Stimulated activated CD8-positive, alpha-beta memory T cell treated with anti-CD3 and anti-CD28 coated beads, Interleukin-7, amount 100 ng/mL, for 1 hour (primary cell): ENCODE measurements at places on chromosomes 2 and 18.

GRCh38 chr2:144759746-144760145, 239.8 kb upstream of the ZEB2 start:
- no peak for DNase-seq

GRCh38 chr18:46060359-46060841, 11.7 kb downstream of the PSTPIP2 start:
- no peak for DNase-seq

GRCh38 chr2:10549621-10550020, 101.5 kb upstream of the ODC1 start:
- DNase-seq = no peak

- DNase-seq = no peak
These were observed 24.1 kb upstream of the EPHA4 start for GRCh38 chr2:221596192-221596591.

GRCh38 chr2:177430411-177430810, 37.8 kb downstream of the AGPS start:
- no peak for DNase-seq

- DNase-seq = no peak
These were observed 68.6 kb downstream of the CAB39 start for GRCh38 chr2:230781130-230781797.

DNA sequence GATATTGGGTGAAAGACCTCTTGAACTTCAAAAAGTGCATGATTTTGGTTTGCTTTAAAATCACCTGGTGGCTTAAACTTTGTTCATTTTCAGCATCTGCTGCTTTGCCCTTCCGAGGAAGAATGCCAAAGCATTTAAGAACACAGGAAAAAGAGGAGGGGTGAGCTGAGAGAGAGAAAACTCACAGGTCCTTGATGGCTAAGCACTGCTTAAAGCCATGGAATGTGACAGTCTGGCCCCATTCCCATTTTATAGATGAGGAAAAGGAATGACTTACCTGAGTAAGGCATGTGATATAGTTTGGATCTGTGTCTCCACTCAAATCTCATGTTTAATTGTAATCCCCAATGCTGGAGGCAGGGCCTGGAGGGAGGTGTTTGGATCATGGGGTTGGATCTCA, 58.1 kb downstream of the KCNS3 start:
- DNase-seq = no peak

DNA sequence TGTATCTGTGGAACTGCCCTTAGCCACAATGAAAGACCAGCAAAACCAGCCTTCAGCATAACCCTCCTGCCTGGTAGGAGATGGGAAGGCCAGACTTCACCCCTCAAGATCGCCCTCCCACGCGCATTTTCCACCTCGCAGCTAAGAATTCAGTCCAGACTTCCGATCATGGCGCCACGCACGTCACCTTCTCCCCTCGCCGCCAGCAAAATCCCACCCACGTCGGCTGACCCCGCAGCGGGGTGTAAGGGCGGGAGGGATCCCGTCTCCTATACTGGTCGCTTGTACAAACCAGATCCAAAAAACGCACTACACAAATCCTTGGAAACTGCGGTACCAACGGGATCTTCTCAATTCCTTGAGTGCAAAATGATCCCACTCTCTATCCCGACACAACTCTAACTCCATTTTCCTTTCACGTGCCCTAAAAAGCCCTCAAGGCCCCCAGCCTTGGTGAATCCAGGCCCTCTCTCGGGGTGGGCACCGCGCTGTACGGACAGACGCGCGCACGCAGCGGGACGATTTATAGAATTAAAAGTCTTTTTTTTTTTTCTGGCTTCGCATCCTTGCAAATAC, 1.0 kb upstream of the BMPR2 start:
- no peak for DNase-seq

DNA sequence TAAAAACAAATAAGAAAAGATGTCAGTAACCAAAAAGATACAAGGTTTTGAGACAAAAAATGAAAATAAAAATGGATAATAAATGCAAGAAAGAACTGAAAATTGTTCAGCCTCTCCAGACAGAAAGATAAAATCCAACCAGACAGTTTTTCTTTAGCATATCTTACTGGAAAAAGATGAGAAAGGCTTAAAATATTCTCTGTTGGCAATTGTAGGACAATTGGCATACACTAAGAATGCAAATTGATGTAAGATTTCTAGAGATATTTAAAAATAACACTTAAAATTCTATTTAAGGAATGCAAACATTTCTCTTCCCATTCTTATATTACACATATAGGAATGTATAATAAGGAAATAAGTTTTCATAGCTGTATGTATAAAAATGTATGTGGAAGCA, 590.6 kb downstream of the DSC3 start:
- no peak for DNase-seq

DNA sequence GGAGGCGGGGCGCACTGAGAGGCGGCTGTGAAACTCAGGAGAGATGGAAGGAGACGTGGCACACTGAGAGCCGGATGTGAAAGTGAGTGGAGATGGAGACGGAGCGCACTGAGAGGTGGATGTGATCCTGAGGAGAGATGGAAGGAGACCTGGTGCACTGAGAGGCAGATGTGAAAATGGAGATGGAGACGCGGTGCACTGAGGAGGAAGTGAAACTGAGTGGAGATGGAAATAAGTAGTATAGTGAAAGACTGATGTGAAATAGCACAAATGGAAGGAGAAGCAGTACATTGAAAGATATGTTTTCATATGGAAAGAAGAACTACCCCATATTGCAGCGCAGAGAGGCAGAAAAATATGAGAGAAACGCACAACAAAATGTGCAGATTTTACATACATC, 281.6 kb upstream of the RGPD4 start:
- DNase-seq = no peak

DNA sequence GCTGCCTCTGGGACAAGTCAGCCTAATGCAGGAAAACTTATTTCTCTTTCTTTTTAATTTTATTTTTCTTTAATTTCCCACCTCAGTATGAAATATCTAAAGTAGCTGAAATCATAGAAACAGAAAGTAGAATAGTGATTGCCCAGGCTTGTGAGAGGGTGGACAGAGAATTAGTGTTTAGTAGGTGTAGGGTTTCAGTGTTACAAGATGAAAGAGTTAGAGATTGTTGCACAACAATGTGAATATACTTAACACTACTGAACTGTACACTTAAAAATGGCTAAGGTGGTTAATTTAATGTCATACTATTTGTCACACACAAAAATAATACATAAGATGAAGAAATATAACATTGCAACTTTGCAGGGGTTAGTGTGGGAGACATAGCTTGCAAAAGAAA, 80.8 kb downstream of the NAT8 start:
- no peak for DNase-seq

- DNase-seq = no peak
These were observed 89.0 kb downstream of the ZNF532 start for GRCh38 chr18:58953627-58954026.

- no peak for DNase-seq
These were observed 42.7 kb downstream of the SFXN5 start for GRCh38 chr2:73028841-73029240.

DNA sequence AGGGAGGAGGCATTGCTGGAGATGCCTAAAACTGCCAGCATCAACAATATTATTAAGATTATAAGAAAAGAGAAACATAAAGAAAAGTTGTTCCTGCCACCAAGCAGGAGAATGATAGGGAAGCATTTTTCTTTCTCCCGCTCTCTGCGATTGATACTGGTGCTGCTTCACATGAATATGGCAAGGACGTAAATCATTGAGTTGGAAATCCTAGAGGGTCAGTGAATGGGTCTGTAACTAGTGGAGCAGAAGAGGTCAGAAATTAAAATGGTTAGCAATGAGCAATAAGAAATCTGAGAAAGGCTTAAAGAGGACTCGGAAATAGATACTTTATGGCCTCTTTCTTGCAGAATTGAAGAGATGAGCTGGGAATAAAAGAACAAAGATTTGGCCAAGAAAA, 631.7 kb downstream of the BCL11A start:
- DNase-seq = no peak

DNA sequence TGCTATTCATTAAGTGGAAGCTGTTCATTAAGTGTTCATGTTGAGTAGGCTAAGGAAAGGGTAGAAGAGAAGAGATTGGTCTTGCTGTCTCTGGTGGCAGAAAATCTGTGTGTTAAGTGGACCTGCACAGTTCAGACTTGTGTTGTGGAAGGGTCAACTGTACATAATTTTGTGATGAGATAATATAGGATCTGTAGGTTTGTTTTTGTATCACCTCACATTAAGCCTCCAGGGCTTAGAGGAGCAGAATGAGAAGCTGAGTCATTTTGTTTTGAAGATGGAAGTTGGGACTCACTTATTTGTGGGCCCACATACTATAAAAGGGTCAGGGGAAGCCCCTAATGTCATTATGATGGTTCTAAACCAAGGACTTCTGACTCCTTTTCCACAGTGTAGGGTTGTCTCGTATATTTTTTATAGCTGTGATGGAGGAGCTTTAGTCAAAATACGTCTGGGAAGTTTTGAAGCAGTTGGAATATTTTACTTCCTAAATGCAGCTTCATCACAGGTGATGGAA, 18.2 kb downstream of the PMS1 start:
- DNase-seq = no peak

DNA sequence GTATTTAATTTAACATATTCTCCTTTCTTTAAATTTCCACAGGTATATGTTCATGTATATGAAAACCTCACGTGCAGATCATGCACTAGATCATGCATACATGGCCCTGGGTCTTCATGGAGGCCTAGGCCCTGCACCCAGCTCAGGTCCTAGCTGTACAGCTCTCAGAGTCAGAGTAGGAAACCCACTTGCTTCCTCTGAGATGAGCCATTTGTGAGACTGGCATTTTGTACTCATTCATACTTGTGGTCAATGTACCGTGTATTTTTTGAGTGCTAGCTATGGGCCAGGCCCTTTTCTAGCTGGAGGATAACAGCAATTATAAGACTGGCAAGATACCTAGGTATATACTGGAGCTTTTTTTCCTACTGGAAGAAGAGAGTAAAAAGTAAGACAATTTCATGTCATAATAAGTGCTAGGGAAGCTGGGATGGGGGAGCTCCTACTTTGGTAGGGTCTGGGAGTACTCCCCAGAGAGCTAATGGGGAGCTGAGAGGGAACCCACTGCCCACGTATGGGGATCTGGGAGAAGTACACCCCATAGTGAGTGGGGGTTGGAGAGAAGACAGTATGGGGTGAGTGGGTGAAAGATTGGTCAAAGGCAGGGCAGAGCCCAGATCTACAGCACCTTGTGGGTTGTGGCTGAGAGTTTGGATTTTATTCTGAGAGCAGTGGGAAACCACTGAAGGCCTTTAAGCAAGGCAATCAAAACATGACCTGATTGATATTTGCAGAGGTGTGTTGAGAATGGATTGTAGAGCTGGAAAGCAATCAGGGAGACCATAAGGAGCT, 72.0 kb downstream of the POLE4 start:
- DNase-seq = no peak

GRCh38 chr2:134167015-134167414, 86.9 kb upstream of the MGAT5 start:
- no peak for DNase-seq
